ENCODE measurements at places on chromosomes 3 and 15.

DNA sequence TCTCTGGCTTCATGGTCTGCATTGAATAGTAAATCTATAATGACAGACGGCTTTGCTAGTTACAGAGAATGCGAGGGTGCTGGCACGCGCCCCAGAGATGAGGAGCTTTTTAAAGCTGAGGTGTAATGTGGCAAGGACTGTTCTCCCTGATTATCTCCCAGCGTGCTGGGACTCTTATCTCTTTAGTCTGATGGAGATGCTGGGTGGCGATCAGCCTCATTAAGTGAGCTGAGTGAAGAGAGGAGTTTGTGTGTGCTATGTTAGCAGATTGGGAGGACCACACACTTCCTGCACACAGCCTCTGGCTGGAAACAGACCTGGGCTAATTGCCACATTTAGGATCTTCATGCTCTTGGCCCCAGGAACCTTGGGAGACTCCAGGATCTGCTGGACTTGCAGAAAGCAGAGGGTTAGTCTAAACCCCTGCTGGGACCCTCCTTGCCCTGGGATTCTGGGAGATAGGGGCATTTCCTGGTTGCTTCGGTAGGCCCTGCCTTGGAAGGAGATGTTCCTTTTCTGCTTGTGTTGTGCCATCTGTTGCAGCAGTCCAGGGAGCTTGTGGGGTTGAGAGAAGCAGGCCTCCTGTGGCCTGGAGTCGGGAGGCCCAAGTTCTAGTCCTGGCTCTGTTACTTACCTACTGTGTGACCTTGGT lies 15.0 kb downstream of the PDIA5 start:
- no peak for DNase-seq

DNA sequence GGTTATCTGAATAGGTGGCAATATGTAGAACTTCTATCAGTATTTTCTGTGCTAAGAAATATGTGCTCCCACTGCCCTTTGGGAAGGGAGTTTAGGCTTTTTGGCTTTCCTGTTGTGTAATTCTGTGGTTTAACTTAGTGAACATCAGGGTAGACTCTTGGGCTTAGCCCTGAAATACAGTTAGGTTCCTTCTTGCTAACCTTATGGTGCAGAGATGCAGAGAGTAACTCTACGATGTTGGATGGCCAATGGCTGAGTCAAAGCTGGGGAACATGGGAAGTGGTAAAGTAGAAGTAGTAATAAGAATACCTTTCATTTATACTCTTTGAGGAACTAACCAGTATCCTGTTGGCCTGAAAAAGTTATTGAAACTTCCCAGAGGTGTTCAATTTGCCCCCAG lies 80.8 kb upstream of the IL12A start:
- no peak for DNase-seq

GRCh38 chr15:84883916-84884781 lies at the start of gene SLC28A1:
SLC28A1 (plus strand) TSS chr15:84884662; CDS start chr15:84887761, 3,099 bp downstream.
- DNase-seq = no peak

DNA sequence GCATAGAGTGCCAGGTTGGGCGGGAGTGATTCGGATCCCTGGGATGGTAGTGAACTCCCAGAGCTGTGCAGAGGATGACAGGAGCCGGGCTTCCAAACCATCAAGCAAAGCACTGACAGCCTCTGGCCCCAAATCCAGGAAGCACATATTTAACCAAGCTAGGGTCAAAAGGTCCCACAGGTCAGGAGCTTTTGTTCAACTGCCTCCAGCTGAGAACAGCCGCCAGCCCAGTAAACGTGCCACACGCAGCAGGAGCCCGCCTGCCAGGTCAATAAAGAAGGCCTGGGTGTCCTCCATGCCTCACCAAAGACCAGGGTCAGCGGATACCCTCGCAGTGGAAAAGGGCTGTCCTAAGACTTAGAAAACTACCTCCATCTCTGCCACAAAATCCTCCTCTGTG lies 184.7 kb upstream of the LINGO1 start:
- DNase-seq = no peak

DNA sequence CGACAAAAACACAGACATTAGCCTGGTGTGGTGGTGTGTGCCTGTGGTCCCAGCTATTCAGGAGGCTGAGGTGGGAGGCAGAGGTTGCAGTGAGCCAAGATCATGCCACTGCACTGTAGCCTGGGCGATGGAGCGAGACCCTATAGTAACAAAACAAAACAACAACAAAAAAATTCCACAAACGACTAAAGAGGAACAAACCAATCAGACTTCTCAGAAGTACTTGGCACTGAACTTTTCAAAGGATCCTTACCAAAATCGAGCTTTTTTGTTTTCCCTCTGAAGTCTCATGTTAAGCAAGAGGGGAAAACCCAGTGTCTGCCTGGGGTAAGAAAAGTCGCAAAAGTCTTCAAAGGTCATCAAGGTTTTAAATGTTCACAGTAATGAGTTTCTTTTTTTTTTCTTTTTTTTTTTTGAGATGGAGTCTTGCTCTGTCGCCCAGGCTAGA lies 30.1 kb upstream of the TFRC start:
- no peak for DNase-seq

DNA sequence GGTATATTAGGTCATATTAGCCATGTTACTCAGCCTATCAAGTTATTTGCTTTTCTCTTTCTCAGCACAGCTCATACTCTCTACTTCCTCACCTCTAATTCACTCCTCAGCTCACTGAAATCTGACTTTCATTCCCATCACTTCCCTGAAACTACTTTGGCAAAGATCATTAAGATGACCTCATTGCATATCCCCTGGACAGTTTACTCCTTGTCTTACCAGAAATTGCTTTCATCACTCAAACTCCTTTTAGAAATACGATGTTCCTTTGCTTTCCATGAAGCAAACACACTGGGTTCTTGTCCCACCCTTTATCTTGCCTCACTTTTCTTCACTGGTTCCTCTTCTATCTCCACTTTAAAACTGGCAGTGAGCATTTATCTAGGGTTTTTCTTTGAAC lies 354.4 kb downstream of the TUSC7 start:
- no peak for DNase-seq
